ENCODE measurements at places on chromosomes 13 and 19.
A peak's percentile ranks its signal among the peaks of the same experiment; 100 is the strongest.

DNA sequence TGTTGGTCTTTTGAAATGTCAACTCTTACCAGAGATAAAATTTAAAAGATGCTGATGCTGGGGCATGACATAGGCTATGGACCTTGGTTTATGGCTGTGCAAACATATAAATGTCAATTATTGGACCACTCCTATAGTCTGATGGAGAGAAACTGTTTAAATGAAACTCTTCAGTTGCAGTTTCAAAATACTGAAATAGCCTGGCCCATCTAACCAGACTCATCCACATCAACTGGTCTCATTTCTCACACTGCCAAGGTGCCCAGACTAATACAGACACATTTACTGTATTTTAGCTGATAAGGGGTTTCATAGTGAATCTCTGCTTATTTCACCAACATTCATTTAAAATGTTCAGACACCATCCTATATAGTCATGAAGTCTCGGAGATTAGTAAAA, 19.9 kb downstream of the SERPINE3 start:
- no peak for DNase-seq

DNA sequence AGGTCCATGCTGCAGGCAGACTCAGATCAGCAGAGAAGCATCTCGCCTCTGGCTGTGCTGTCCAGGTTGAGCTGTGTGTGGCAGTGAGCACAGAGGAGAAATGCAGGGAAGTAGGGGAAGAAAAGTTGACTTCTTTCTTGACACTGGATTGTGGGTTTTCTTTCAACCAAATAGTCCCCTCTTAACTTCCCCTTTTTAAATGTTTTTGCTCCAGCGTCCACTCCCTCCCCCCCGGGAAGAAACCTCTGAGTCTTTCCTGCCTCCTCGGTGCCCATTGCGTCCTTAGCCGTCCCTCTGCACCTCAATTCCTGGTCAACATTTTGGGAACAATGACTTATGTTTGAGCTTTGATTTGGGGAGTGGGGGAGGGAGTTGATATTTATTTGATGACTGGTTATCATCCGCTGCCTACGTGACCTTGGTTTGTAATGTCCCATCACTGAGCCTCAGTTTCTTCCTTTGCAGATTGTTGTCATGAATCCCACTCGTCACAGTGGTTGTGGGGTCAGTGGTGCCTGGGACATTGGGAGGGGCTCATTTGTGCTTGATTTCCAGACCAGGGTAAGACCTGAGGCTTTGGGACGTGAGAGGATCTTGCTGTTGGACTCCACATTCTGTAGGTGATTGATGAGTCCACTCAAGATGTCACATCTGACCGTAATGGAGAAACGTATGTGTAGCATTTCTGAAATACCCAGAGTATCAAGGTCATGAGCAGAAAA, at the start of gene LILRB2:
LILRB2 (minus strand) TSS at position 104 of the 722 bp plus-strand sequence. CDS start 614 bp downstream, outside the sequence.
- peak; percentile 74 for DNase-seq

GRCh38 chr13:112719556-112719955, 29.7 kb downstream of the ATP11A start:
- no peak for DNase-seq

DNA sequence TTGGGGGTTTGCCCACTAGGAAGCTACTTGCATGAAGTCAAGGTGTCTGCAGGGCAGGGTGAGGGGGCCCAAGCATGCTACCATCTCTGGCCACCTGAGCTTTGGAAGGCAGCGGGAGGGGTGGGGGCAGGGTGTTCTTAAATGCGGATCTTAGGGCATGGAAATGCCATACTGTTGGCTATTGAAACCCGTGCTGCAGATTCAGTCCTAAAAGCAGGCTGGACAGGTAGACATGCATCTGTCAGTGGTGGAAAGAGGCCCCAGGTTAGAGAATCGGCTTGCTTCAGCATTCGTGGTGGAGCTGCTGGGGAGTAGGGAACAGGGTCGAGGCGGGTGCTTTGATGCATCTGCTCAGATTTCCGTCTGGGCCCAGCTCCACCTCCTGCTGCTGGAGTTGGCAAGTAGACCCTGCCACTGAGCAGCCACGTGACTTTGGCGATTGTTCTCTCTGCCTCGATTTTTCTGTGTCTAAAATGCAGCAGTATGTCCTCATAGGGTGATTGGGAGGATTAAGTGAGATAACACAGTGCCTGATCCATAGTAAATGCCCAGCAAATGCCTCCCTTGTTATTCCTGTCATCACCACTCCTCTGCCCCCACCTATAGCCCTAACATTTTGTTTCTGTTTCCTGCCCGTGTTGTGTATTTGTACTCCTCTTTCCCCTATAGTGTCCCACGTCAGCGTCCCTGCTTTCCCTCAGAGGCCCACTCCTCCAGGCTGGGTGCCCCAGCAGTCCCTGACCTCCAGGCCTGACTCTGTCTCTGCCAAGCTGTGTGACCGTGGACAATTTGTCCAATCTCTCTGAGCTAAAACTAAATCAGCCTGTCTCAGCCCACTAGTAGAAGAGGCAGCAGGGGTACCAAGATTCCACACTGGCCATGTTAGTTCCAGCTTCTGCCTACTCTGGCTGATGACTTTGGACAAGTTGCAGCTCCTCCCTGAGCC, 5.8 kb downstream of the PPP1R37 start:
- no peak for DNase-seq

- DNase-seq = no peak
These were observed 448.4 kb downstream of the COG6 start for GRCh38 chr13:40103864-40104263.

DNA sequence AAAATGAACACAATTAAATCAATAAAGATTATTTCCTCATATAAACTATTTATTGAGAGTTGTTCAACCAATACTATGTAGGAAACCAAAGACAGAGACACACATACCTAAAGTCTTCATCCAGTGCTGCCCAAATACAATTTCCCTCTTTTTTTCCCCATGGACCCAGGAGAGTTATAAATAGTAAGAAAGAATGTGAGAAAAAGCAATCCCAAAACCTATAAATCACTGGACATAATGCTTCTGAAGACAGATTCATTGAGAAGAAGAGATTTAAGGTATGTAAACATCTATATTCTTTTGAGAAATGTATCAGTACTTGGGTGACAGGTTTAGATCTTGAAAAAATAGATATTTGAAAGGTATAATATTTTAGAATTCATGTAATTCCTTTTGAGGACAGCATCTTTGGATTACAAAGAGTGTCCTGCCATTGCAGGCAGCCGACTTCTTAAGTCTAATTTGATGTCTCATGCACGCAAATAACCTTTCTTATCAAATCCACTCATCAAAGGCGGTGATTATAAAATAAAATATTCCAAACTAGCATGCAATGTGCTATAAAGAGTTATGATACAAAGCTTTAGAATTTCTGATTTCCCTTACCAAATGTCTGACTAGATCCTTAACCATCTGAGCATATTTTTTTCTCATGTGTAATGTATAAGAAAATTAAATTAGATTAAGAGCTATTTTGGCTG, 739.4 kb downstream of the LIG4 start:
- DNase-seq = no peak

DNA sequence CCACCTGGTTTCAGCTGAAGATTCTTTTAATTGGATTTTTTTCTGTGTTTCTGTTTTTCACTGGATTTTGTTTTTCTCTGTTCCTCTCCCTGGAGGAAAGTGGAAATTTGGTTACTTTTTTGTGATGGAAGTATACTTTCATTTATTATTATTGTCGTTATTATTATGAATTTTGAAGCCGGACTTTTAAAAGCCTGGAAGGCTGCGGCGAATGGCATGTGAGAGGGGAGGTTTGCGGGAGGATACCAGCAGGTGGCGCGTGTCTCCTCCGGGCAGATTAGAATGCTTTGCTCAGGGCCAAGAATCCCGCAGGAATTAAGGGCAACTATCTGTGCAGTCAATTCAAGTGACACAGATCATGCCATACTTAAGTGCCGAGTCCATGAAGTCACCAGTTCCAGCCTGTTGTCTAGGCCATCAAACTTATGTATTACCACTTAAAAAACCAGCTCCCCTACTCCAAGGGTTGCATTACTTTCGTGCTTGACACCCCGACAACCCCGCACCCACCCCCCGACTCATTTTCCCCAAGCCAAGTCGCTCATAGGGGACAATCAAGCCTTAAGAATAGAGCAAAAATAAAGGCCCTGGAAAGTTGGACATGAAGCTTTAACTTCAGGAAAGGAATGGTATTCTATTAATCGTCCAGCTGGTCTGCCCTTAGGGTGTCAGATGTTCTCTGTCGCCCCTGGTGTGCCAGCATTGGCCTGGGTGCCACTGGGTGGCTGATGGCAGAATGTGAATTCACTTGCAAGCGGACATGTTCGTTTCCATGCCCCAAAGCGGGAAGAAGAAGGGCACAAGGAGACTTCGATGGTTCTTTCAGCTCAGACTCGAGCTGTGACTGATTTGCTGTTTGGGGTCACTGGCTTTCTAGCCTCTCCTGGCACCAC, 1.3 kb upstream of the LRCH1 start:
- DNase-seq = peak; percentile 77

DNA sequence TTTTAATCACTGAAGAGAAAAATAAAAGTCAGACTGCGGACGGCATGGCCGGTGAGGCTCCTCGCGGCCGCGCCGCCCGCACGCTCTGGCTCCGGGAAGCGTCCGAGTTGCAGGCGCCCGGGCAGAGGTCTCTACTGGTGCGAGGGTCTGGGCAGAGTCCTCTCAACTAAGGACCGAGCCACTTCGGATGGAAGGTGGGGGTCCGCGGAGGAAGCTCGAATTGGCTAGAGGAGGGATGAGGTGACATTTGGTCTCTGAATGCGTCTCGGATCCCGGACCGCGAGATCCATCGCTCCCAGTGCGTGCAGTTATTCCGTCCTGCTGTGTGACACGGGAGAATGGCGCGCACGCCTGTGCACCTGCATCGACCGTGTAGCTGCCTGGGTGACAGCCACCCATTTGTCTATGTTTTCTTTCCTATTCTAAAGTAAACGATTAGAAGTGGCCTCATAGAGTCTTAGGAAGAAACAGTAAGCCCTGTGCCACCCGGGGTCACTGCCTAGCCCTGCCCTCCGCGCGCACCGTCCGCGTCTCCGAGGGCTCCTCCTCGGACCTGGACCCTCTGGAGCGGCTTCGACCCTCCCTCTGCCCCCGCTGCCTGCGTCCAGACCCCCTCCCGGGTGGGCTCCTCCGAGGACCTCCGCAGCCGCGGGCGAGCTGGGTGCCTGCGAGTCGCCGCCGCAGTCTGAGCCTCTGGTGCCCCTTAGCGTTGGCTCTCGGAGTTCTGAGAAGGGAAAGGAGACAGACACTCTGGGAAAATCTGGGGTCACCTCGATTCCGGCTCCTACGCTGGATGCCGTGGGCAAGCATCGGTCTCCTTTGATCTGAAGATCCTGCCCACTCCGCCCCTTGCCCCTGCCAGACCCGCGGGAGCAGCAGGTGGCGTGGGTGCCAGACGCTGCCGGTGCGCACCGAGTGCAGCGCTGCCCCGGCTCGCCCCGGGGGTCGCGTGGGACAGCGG, 347.4 kb downstream of the LIG4 start:
- no peak for DNase-seq

- no peak for DNase-seq
These were observed 5.6 kb downstream of the NDUFS7 start for GRCh38 chr19:1389033-1389940.

- DNase-seq = no peak
These were observed 38.9 kb downstream of the TSC22D1 start for GRCh38 chr13:44537248-44537647.

GRCh38 chr19:11496391-11497163, 9.1 kb downstream of the ZNF653 start:
- DNase-seq = peak; percentile 78

- DNase-seq = no peak
These were observed 10.6 kb downstream of the ERVV-2 start for GRCh38 chr19:53055117-53055516.

DNA sequence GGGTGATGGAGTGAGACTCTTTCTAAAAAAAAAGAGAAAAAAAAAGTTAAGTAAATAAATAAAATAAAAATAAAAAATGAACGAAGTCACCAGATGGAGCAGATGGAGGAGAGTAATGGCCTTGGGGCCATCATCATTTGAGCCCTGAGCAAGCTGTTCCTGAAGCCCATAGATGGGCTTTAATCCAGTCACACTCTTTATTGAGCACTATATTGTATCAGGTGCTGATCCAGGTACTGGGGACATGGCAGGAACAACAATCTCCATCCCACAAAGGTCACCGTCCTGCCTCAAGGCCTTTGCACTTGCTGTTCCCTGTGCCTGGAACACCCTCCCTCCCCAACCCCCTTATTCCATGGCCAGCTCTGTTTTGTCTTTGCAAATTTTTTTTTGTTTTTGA, 3.9 kb upstream of the ADAMTS10 start:
- DNase-seq = no peak

DNA sequence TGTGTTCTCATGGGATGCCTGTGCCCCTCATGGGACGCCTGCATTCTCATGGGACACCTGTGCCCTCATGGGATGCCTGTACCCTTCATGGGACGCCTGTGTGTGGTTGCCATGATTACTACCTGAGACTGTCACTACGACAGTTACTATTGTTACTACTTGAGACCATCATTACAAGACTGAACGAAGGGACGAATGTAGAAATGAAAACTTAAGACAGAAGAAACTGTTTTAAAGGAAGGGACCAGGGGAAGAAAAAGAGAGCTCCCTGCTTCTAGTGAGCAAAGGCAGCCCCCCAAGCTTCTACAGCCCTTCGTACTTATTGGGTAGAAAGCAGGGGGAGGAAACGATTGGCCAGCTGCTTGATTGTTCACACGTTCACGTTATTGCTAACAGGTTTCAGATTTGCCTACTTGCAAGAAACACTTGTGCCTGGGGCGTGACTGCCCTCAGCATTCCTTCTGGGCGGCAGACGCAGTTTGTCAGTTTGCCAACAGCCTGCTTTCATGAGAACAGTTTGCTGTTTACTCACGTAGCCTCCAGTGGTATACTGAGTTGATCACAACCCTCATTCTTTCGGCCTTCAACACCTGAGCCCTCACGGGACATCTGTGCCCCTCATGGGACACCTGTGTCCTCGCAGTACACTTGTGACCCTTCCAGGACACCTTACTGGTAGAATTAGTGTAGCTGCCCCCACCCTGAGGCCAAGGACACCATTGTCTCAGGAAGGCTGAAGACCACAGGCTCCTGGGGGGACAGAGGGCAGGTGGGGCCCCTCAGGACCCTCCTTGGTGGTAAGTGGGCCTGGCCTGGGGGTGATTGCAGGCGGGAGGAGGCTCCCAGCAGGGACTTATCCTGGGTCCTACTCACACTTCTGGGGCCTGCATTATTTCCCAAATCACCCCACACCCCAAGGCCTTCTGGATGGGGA, 2.5 kb upstream of the S1PR4 start:
- DNase-seq = no peak

- DNase-seq = no peak
These were observed 39.9 kb downstream of the FOXO1 start for GRCh38 chr13:40626561-40626960.

GRCh38 chr19:18308948-18309325, 13.9 kb downstream of the LSM4 start:
- DNase-seq = no peak

DNA sequence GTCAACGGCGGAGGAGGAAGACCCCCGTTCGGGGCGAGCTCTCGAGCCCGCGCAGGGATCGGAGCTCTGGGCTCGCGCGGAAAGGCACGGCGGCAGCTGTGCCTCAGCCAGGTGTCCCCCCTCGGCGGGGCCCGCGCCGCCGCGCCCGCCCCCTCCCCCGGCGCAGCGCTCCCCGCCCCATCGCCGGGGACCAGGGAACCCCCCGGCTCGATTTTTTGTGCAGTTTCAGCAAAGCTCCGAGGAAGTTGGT, 110.0 kb downstream of the KCNRG start:
- DNase-seq = no peak

GRCh38 chr19:58498316-58499020, 13.3 kb downstream of the SLC27A5 start:
- DNase-seq = no peak

Measured in Kasumi-1 (cell line).